T-cell (primary cell): ENCODE measurements at places on chromosomes 2 and 18. TPM values are rescaled to one million over a fixed set of nuclear protein-coding genes. Genes with fewer than 3 reads are reported as not detected.

Gene ASTL
- 1.4 TPM for total RNA-seq

Gene TBR1
- not detected for total RNA-seq

Gene CD28
- total RNA-seq, result 154 TPM

Gene EMILIN2
- total RNA-seq, result 19.2 TPM

Gene CDH20
- 0.07 TPM for total RNA-seq

Gene SLC4A5
- 14.6 TPM for total RNA-seq

Gene SLC30A3
- total RNA-seq, result not detected

Gene FBXO36
- 1.6 TPM for total RNA-seq
